ENCODE measurements at places on chromosomes 12 and 14. TPM values are rescaled to one million over a fixed set of nuclear protein-coding genes. Genes with fewer than 3 reads are reported as not detected.

SERPINA12 gene
- 0.30 TPM for polyA plus RNA-seq

KCNA1 gene
- 0.07 TPM for polyA plus RNA-seq

DNAI7 gene
- 7.7 TPM for polyA plus RNA-seq

RD3L gene
- not detected for polyA plus RNA-seq

ASB2 gene
- 0.53 TPM for polyA plus RNA-seq

LACRT gene
- polyA plus RNA-seq: not detected

NYNRIN gene
- polyA plus RNA-seq: 47.9 TPM

IAPP gene
- not detected for polyA plus RNA-seq

LHX5 gene
- polyA plus RNA-seq: 0.03 TPM

SLC7A8 gene
- 80.6 TPM for polyA plus RNA-seq

WNT1 gene
- polyA plus RNA-seq: not detected

PPP1R13B gene
- 41.4 TPM for polyA plus RNA-seq

IGFBP6 gene
- polyA plus RNA-seq: 13.2 TPM

SSPN gene
- polyA plus RNA-seq: 16.6 TPM

OVCH1 gene
- polyA plus RNA-seq: 0.17 TPM

ABCC9 gene
- 22.2 TPM for polyA plus RNA-seq

- no peak for DNase-seq
Observed at GRCh38 chr12:31000751-31001150, 72.9 kb upstream of the DDX11 start.

GRCh38 chr14:33611405-33612196, 339.3 kb downstream of the EGLN3 start:
- DNase-seq: no peak

GRCh38 chr12:104279164-104279563, 24.4 kb upstream of the EID3 start:
- DNase-seq: no peak

DNA sequence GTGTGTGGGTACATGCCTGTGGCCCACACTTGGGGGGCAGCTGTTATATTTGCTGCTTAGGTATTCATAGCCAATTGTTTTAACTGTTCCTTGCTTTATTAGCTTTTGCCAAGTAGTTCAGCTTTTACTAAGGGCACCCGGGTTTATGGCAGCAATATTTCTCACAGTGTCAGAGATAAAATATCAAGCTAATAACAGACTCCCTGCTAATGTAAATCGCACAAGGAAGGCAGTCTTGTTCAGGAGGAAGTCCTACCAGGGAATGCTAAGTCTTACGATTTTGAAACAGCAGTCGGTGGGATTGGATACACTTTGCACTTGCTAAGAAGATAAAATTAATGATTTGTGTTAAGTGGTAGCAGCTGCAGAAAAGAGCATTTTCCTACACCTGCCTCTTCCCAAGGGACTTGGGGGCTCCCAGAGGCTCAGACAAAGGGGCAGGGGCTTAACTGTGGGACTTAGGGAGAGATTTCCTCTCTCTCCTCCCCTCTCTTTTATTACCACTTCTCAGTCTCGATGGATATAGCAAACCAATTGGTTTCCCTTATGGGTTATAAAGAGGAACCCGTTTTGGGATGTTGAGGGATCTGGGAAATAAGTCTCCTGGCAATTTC, 175.1 kb downstream of the NRXN3 start:
- no peak for DNase-seq

DNA sequence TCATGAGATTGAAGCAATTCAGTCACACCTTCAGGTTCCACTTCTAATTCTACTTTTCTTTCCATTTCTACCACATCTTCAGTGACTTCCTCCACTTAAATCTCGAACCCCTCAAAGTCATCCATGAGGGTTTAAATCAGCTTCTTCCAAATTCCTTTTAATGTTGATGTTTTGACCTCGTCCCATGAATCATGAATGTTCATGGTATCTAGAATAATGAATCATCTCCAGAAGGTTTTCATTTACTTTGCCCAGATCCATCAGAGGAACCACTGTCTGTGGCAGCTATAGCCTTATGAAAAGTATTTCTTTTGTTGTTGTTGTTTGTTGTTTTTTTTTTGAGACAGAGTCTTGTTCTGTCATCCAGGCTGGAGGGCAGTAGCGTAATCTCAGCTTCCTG, 7.6 kb downstream of the RXYLT1 start:
- no peak for DNase-seq

DNA sequence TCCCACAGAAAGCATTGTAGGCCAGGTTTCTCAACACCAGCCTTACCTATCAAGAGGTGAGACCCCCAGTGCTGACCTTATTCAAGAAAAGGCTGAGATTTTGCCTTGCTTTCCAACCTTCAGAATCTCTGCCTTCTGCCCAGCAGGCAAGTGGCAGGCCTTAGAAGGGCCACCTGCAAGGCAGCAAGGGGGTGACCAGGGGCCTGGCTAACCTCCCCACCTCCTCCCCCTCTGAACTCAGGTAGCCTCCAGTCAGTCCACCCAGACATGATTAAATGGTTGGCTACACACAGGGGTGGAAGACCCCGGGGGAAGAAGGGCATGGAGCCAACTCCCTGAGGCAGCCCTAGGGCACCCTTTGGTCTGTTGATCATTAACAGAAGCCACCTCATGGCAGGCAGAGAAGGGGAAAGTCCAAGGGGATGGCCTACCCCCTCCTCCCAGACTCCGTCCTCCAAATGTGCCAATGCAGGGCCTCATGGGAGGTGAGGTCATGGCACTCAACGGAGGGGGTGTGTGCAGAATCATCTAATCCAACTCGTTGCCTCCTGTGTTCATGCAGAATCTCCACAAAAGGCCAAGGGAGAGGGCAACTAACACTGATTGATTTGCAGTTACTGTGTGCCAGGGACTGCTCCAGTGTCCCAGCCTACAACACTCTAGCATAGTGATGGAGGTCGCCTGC, 8.5 kb downstream of the ZFP36L1 start:
- DNase-seq: no peak

DNA sequence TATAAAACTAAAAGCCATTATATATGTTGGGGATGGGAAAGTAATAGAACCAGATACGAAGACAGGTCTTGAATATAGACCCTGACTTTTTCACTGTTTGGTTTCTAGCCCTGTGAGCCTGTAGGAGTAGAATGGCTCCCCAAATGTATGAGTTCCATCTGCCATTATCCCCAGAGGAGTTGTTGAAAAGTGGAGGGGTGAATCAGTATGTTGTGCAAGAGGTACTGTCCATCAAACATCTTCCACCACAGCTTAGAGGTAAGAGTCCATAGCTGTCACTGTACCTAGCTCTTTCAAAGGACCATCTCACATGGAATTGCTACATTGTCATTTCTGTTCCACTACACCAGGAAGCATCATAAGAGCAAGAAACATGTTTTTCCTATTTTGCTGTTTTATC, 1.1 kb downstream of the NCAPD2 start:
- no peak for DNase-seq

GRCh38 chr12:116000252-116000651, 277.2 kb downstream of the MED13L start:
- DNase-seq: no peak

- DNase-seq: no peak
Observed at GRCh38 chr12:107951024-107951423, 176.5 kb downstream of the ASCL4 start.

DNA sequence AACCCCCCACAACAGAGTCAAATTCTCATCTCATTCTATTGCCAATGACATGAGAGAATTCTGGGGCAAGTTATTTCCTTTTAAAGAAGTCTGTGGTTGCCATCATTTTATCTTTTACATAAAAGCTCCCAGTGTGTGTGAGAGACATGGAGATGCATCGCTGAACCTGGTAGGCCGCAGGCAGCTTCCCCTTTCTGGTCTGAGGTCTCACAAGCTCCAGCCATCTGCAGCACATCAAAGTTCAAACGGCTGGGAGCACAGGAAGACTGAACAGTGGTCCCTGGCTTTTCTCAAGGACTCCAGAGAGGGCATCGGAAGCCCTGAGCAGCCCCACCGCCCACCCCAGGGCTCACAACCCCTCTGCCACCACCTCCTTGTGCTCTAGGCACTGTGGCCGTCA, 141.7 kb downstream of the RIMBP2 start:
- DNase-seq: no peak

GRCh38 chr12:98332642-98333041, 182.7 kb upstream of the TMPO start:
- DNase-seq: no peak

DNA sequence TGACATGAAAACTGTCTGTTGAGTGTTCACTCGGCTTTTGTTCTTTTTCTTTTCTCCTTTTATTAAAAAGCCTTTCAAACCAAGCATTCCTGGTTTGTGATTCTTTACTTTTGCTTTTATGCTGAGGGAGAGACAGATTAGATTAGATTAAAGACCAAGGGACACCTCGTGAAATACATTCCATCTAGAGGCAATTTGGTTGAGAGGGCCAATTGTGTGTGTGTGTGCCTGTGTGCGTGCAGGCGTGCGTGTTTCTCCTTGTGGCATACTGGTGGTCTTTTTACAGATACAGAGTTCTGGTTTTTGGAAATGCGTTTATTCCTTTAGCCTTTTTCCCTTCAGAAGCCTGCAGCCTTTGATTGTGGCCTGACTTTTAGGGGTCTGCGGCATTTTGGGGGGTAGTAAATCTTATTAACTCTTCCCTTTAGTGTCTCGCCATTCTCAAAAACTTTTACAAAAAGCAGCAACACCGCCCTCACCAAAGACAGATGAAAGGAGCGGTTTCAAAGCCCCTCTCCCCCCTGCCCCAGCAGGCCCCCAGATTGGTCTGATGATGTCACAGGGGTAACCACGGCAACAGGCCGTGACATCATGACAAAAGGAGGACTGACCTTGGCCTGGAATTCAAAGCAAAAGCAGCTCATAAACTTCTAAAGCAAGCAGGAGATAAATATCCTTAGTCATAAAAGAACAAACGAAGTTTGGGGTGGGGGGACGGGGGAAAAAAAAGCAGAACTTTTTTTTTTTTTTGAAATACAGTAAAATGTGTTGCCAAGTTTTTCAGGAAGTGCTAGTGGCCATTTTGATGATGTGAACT, 84.1 kb upstream of the TBX3 start:
- no peak for DNase-seq

- no peak for DNase-seq
Observed at GRCh38 chr12:60494244-60494643, 898.4 kb downstream of the SLC16A7 start.

- DNase-seq: no peak
Observed at GRCh38 chr14:22508662-22509035, 80.4 kb downstream of the DAD1 start.

DNA sequence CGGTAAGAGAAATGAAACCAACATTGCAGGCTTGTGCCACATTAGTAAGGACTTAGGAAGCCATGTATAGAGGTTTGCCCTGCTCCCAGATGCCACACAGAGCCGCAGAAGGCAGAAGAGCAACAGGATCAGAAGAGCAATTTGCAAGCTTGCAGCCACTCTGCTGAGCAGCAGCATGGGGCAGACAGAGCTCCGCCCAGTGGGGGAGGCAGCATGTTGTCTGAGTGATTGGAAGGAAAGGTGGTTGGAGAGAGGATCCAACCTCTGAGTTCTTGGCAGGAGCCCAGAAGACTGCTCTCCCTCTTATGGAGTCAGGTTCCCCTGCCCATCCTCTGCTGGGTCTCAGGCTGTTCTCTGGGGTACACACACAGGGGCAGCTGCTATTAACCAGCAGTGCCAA, 2.3 kb upstream of the KRT6A start:
- DNase-seq: peak; percentile 28

GRCh38 chr14:90091393-90091792, 29.6 kb downstream of the KCNK13 start:
- peak; percentile 14 for DNase-seq

GRCh38 chr14:69055125-69055524, 76.0 kb upstream of the ACTN1 start:
- no peak for DNase-seq

DNA sequence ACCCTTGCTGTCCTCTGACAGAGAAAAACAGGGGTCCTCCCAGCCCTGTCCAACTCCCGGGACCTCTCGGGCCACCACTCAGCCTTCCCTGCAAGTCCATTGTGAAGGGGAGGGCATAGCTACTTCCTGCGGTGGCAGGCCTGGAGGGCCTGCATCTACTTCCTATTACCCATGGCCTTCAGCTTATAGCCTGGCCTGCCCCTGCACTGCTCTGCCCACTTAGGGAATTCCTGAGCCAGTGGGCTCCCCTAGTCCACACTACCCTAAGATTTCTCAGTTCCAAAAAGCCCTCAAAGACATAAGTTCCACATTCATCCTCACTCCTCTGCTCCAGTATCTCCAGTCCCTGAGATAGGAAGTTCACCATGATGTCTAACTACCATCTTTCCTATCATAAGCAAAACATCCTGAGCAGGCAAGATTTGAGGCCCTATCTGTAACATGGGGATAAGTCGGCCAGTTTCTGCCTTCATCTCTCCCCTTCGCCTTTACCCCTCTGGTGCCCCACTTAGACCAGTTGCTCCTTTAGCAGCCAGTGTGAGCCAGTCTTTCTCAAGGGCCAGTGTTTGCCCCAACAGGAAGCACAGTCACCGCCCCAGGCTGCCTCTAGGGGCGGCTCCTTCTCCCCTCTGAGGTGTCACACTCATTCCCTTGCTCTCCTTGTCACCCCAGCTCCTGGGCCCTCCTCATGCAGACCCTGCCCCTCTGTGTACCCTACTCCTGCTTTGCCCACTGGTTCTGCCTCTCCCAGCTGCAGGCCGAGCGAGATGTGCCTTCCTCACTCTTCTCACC, 10.9 kb downstream of the HDAC7 start:
- DNase-seq: no peak

DNA sequence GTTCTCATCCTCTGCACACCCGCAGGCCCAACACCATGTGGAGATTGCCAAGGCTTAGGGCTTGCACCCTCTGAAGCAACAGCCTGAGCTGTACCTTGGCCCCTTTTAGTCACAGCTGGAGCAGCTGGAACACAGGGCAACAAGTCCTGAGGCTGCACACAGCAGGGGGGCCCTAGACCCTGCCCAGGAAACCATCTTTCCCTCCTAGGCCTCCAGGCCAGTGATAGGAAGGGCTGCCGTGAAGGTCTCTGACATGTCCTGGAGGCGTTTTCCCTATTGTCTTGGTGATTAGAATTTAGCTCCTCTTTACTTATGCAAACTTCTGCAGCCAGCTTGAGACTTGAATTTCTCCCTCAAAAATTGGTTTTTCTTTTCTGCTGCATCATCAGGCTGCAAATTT, 373.5 kb upstream of the CLEC14A start:
- DNase-seq: no peak

DNA sequence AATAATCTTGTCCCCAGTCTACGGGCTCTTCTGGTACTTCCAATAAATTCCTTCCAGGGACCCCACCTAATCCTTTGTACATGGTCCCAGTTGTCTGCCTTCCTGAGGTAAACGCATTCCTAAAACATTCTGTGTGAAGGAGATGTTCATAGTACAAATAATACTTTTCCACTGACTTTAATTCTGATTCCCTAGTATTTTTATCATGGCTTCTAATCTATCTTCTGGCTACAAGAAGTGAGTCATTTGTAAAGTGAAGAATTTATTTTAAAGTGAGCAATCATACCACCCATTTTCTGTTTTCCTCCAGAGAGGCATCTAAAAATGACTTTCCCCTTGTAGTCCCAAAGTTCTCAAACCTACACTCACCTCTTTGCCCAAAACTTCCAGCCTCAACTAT, 65.9 kb upstream of the NUDT4 start:
- DNase-seq: no peak

- DNase-seq: no peak
Observed at GRCh38 chr12:33718631-33719030, 279.0 kb upstream of the SYT10 start.
